Stimulated activated CD8-positive, alpha-beta memory T cell treated with anti-CD3 and anti-CD28 coated beads, Interleukin-15, amount 100 ng/mL, for 24 hours (primary cell): ENCODE measurements at places on chromosomes 11 and 22.

DNA sequence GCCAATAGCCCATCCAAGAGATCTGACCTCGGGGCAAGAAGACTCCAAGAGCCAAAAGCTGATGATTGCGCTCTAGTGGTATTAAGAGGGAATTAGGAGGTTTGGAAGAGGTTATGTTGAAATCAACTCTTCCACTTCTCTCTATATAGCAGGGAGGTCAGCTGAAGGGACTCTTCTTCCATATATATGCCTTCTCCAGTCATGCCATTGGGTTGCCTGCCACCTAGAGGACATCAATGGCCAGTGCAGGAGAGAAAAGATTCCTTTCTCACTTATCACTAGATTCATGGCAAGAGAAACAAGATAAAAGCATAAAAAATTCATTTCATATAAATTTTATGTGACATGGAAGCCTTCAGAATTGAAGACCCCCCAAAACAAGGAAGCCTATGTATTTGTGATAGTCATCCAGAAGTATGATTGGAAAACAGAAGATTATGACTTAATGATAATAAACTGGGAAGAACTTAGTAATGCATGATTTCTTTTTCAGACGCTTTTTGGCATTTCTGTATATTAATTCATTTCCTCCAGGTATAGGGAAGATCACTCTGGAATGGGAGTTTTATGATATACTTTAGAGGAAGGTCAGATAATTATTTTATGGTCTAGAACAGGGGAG, 435.1 kb upstream of the DDI1 start:
- DNase-seq = no peak

- DNase-seq = no peak
These were observed 687.2 kb downstream of the OPCML start for GRCh38 chr11:132844956-132845696.

- DNase-seq = no peak
These were observed 118.3 kb downstream of the SEZ6L start for GRCh38 chr22:26287382-26288225.

DNA sequence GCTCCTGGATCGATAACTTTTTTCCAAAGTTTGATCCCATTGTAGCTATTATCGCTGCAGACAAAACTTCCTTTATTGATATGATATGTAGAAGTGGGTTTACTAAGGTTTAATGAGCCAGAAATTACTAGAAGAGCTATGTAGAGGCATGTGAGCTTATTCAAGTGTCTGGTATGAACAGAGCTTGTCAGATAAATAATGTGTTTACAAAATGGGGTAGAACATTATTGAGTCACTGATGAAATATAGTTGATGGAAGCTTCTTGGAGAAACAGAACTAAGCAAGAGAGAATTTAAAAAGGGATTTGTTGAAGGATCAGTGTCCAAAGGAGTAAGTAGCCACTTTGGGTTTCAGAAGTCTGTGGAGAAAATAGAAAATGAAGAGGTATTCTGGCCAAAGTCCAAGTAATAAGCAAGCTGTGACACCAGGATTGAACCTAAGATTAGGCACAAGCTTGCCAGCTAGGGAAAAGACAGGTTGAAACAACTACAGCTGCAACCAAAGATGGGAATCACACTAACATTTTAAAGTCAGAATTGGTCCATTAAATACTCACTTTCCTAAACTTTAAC, 104.3 kb downstream of the MAML2 start:
- DNase-seq = no peak
